ENCODE measurements at places on chromosomes 16 and 17.

- DNase-seq, result no peak
These were observed 4.4 kb upstream of the SLC39A11 start for GRCh38 chr17:73096866-73097265.

DNA sequence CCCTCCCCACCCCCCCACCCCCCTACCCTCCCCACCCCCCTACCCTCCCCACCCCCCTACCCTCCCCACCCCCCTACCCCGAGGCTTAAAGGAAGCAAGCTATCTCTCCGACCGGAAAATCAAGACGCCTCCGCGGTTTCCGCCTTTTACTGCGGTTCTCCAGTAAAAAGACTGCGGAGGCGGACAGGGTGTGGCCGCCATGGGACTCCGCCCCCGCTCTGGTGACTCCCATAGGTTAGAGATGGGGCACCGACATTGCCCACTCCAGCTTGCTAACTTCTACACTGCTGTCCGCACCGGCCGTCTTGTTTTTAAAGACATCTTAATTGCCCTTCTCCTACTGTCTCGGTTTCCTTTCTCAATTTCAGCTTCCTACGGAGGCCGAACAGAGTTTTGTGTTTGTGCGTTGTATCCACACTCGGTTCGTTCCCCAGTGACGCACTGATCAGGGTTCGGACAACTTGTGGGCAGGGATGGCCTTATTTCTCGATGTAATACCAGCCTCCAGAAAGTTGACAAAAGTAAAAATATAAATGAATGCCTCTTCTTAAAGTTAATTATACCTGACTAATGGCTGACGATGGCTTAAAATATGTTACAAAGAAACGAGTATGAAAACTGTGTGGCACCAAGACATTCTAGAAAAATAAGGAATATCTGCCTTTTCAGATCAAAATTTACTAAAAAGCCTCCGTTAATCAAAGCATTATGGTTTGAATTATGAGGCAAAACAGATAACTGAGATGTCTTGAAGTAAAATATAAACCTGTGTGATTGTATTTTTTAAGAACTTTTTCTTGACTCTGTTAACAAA, 1.1 kb upstream of the ZNF200 start:
- DNase-seq, result no peak

DNA sequence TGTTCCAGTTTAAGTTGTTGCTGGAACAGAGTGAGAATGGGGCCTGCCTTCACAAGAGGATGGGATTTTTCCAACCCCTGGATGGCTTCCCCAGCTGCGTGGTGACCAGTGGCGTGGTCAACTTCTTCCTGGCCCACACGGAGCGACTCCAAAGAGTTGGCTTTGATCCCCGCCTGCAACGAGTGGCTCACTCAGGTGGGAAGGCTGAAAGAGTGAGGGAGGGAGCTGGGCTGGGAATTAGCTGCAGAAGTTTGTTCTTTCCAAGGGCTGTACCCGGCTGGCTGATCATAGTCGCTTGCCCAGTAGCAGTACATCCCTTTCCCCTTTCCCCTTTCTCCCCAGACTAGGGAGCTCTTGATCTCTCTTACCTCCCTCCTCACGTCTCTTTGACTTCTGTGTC, 36.1 kb downstream of the B4GALNT2 start:
- DNase-seq, result no peak

GRCh38 chr16:52422307-52422706, 124.6 kb downstream of the TOX3 start:
- DNase-seq, result no peak

- DNase-seq, result no peak
These were observed 25.2 kb upstream of the PHB1 start for GRCh38 chr17:49439673-49440571.

GRCh38 chr16:66484453-66485213, 57.5 kb downstream of the BEAN1 start:
- DNase-seq, result no peak

All from GM03348 (cell line).